ENCODE measurements at places on chromosomes 16 and 17.

DNA sequence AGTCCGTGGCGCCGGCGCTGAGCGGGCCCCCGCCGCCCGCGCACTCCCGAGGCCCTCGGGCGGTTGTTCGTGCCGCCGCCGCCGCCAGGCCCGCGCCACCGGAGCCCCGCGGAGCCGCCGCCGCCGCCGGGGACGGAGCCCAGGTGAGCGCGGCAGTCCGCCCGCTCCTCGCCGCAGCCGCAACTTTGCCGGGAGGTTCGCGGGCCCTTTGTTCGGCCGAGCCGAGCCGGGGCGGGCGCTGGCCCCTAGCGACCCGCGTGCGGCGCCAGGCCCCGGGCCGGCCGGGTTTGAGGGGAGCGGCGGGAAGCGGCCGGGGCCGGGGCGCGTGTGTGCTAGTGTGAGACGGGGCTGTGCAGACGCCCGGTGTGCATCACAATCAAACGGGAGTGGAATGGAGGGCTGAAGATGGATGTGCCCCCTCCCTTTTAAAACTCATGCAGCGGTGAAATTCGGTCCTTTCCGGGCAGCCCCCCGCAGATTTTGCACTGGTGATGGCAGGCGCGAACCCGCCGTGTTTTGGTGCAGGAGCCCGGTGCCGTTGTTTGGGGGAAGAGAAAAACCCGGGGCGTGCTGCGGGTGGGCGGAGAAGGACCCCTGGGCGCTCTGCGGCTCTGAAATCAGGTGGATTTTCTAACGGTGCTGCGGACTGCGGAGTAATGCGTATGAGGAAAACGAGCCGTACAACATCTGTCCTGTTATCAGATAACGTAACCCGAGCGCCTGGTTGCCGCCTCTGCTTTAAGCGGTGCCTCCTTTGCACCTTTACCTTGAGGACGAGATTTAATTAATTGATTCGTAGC, 823 bp downstream of the TNRC6C start:
- DNase-seq = peak; percentile 6

GRCh38 chr16:2719328-2720063, 528 bp downstream of the PRSS27 start:
- DNase-seq = no peak

- no peak for DNase-seq
Measured at GRCh38 chr17:73798111-73798748, 154.0 kb upstream of the SDK2 start.

- no peak for DNase-seq
Measured at GRCh38 chr16:67470359-67470758, 10.6 kb downstream of the ATP6V0D1 start.

- DNase-seq = no peak
Measured at GRCh38 chr17:74686761-74687160, 26.0 kb downstream of the CD300LF start.

DNA sequence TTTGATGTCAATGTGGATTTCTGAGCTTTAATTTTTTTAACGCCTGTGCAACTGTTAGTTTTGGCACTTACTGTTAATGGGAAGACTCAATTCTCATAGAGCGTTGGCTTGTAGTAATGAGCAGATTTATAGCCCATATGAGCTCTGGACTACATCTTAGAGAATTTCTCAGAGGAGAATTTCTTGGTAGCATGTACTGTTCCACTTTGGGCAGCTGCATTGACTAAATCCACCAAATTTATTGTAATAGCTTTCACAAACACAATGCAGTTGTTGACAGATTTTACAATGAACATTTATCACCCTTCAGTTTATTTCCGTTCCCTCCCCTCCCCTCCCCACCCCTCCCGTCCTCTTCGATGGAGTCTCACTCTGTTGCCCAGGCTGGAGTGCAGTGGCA, 193.9 kb downstream of the PRKCA start:
- no peak for DNase-seq

DNA sequence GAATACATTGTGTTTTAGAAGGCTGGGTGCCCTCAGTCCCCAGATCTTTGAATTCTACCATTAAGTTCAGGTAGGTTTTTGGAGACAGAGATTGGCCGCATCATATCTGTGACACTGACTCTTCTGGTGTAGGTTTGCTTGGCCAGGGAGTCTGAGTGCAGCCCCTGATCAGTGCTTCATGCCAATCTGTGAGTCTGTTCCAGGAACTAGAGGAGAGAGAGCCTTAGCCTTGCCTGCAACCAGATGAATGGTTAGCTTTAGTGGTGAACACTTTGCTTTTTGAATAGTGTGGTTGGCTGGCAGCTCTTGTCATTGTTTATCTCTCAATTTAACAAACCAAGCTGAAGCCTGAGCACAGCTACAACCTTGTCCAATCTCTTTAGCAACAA, 87.8 kb downstream of the PLXDC1 start:
- DNase-seq = no peak

GRCh38 chr17:45022655-45023339, 28.6 kb downstream of the DCAKD start:
- no peak for DNase-seq

DNA sequence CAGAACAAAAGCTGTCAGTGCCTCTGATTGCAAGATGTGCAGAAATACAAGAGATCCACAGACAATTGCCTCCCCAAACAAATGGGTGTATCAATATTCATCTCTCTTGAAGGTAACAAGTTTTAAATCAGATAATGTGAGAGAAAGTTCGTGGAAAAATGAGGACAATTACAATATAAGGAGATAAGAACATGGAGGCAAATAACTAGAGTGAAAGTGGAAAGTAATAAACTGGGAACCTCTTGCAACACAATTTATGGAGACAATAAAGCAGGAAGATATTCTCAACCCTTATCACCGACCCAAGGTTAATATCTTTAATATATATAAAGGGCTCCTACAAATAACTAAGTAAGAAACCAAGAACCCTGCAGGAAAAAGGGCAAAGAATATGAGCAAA, 14.2 kb upstream of the KRT19 start:
- no peak for DNase-seq

- no peak for DNase-seq
Measured at GRCh38 chr17:40526668-40527067, 25.2 kb upstream of the TNS4 start.

GRCh38 chr16:79062821-79063220, 537.7 kb downstream of the MAF start:
- no peak for DNase-seq

- DNase-seq = no peak
Measured at GRCh38 chr16:4426021-4426684, 485 bp downstream of the DNAJA3 start.

DNA sequence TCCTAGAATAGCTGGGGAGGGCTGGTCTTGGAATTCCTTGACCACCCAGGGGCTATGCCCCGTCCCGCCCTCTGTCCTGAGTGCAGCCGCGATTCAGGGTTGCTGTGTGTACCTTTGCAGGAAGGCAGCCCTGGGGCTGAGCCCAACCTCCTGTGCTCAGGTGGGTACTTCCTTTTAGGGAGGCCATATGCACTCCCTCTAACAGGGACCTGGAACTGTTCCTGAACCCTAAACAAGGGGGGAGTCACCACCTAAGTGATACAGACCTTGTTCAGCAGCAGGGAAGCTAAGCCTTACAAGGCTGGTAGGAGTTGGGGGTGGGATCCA, 24.6 kb downstream of the LLGL2 start:
- DNase-seq = no peak

DNA sequence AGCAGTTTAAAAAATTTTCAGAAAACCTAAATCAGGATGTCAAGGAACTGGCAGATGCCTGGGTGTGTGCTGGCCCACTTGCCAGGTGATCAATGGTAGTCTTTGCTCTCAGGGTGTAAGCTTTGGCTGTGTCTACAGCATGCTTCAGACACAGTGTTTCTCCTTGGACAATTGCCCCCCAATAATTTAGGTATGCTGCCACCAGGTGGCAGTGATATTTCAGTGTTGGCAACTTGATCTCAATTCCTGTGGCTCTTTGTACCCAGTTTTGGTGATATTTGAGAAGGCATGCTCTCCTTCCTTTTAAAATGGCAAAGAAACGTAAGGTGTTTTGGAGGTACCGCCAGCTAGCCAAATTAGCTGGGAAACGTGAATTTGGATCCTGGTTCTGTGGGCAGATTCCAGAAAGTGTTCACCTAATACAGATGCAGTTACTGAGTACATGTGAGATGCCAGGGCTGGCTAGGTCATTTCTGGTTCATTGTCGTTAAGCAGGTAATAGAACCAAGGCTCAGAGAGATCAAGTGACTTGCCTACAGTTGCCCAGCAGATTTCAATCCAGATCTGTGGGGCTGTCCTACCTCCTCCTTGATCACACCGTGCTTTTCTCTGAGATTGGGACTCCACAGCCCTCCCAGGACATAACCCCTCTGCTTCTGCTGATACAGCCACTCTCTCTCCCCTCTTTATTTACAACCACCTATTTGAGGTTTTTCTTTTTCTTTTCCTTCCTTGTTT, 155.6 kb upstream of the PLCG2 start:
- no peak for DNase-seq

DNA sequence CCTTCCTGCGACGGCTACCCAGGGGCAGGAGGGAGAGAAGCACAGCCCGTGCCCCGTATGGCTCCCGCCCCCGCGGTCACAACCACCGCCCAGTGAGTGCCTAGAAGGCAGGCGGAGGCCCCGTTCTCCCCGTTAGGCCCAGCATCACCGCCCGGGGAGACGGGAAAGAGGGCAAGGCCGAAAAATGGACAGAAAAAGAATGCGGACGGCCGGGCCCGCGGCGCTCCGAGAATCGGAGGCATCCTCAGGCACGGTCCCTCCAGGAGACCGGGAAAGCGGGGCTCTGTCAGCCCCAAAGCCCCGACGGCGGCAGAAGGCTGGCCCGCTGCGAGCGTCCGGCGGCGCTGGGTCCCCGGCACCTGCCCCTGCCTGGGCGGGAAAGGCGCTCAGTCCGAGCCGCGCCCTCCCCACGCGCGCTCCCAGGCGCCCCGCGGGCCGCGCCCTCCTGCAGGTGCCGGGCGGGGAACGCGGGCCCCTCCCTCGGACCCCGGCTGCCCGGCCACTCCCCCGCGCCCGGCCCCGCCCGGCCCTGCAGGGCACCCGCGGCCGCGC, 407 bp downstream of the MCRIP1 start:
- peak; percentile 18 for DNase-seq

DNA sequence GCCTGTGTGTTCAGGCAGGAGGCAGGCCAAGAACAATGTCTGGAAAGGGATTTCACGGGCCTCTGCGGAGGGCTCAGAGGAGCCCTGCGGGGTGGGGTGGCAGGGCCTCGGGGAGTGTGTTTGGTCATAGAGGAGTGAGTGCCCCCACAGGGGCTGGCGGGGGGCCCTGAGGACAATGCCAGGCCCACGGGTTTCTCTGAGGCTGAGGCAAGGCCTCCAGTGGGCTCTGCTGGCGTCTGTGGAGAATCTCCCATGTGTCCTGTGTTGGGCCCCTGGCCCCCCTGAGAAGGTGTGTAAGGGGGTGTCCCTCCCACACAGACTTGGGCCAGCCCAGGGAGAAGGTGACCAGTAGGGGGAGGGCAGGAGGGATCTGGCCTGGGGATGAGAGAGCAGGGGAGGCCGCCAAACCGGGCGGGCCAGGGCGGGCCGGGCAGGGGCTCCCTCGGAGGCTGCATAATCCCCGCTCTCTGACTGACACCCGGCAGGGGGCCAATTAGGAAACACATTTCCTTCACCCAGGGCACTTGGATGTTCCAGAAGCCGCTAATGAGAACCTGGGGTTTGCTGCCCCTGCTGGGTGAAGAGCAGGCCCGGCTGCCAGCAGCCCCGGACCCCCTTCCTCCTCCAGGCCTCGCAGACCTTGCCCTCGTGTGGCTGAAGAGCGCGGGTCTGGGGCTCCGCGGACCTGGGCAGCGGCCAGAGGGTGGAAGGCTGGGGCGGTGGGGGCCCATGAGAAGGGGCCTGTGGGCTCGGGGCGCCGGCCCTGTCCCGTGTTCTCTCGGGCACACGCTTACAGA, 204.2 kb downstream of the NTN1 start:
- DNase-seq = no peak

DNA sequence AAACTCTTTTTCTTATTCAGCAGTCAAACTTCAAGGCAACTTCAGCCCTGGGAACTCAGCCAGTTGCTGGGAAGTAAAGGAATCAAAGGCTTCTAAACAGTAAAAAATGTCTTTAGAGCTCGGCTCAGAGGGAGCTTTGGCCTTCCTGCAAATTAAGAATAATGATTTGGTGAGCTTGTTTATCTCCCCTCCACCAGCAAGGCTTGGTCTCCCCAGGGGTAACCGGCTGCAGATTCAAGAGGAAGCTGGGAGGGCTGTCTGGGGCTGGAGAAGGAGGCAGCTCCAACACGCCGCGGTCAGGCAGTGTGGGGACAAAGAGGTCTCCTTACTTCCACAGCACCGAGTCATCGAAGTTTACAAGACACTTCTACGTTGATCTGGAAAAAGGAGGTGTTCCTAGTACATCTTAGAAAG, 17.7 kb upstream of the DOC2B start:
- DNase-seq = no peak
